ENCODE measurements at places on chromosomes 3 and 15.

- DNase-seq: no peak
Observed at GRCh38 chr15:89875741-89876140, 18.1 kb downstream of the AP3S2 start.

GRCh38 chr3:28745436-28745835 lies 396.8 kb upstream of the AZI2 start:
- DNase-seq: no peak

DNA sequence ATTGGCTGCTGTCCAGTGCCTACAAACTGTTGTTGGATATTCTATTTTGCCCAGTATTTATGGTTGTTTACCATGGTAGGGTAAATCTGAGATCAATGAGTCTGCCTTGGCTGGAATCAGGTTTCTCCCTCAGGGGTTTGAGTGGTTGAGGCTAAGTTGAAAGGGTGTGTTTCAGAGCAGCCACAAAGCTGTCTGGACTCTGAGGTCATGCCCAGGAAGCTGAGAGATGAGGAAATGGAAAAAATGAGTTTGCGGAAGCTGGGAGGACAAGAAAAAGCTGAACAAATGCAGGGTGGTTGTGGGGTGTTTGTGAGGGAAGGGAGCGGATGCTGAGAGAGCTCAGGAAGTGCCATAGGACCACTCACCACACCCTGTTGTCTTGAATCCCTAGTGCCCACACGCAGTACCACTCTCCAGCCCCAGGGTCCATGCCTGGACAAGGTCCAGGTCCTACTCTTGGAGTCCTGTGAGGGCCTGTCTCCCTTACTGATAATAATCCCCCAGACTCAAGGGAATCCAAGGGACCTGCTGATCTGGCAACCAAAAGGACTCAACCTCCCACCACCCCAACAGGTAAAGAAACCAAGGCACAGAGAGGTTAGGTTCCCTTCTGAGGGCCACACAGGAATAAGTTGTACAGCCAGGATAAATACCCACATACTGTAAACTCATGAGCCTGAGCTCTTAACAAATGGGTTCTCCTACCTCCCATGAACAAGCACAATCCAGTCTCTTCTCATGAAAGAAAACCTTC lies 81.6 kb downstream of the PPCDC start:
- DNase-seq: no peak

DNA sequence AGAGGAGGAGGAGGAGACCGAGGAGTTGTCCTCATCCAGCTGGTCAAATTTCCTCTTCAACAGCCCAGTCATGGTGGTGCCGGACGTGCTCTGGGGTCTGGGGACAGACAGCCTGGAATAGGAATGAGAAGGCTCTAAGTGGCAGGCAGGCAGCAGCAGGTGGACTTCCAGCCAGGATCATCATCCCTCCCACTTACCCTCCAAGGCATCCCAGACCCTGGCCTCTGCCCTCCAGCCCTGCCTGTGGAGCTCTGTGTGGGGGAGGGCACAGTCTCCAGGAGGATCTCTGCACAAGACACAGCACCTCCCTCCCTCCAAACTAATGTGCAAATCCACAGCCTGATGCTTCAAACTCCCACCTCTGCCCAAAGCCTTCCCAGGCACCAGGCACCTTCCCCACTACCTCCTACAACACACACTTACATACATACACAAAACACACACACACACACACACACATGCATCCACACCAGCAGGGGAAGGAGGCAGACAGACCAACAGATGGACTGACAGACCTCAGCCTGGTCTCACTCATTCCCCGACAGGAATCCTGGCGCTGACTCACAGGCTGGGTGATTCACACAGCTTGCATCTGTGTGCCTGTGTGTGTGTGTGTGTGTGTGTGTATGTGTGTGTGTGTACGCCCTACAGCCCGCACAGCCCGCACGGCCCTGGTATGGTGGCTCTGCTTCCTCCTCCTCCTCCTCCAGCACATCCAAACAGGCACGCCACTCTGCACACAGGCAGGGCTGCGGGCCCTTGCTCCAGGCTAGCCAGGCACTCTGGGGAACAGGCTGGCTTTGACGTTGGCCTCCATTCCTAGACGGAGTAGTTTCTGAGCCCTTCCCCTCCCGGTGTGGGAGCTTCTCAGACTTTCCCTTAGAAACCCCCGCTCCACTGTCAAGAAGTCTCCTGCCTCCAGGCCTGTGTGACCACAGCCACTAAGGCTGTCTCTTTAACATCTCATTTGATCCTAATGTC lies 6.5 kb downstream of the CSRNP1 start:
- DNase-seq: peak; percentile 42

DNA sequence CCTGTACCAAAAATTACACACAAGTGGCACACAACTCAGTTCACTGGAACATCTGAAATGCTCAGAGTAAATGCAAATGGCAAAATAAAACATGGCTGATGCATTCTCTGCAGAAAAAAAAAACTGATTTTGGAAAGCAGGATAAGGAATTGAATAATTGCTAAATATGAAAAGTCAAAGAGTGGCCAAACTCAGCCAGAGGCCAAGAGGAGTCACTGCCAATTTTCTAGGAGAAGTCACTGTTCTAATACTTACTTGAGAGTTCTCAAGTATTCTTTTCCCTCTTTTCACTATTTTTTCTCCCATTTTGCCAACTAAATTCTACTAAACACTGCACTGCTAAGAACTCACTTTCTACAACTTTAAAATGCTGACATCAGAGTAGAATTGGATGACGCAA lies 1018.6 kb downstream of the TUSC7 start:
- no peak for DNase-seq

DNA sequence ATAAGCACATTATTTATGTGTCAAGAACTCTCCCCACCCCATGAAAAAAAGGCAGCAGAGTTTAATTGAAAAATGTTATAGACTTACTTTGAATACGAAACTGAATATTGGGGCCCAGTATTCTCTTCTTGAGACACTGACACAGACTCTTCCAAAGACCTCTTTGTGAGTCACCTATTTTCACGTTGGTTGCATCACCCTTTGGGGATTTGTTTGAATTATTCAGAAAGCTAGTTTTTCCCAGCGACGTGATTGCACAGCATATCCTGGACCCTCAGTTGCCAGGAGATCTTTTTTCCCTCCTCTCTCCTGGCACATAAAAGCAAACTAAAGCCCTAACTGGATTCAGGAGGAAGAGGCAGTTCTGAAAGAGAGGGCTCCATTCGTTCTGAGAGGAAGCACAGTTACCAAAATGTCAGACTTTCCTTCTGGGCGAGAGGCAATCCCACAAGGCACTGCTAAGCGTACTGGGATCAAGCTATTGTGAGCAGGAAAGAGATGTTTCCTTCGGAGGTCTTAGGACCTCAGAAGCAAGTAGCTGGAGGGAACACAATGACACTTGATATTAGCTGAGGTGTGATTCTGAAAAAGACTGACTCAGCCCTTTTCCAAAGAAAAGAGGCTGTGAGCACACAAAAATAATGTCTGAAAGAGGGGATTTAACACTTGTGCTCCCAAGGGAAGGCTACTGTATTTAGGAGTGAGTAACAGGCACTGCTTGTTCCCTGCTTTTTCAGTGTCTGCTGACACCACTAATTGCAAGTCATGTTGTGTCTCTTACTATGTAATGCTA lies 65.8 kb upstream of the CADPS start:
- no peak for DNase-seq

DNA sequence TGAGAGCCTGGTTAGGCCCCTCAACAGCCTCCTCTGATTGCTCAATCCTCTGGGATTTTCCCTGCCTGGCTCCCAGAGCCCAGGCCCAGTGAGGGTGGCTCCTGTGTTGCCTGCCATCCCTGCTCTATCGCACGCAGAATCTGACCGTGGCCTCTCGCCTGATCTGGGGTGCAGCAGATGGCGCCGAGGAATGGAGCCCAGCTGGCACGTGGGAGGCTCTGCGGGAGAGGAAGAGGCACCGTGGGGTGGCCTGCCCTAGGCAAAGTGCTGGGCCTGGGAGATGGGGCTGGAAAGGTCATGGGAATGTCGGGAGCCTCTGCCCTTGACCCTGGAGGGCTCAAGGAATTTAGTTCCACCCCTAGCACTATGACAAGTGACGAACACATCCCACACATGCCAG lies 10.3 kb downstream of the SV2B start:
- no peak for DNase-seq

DNA sequence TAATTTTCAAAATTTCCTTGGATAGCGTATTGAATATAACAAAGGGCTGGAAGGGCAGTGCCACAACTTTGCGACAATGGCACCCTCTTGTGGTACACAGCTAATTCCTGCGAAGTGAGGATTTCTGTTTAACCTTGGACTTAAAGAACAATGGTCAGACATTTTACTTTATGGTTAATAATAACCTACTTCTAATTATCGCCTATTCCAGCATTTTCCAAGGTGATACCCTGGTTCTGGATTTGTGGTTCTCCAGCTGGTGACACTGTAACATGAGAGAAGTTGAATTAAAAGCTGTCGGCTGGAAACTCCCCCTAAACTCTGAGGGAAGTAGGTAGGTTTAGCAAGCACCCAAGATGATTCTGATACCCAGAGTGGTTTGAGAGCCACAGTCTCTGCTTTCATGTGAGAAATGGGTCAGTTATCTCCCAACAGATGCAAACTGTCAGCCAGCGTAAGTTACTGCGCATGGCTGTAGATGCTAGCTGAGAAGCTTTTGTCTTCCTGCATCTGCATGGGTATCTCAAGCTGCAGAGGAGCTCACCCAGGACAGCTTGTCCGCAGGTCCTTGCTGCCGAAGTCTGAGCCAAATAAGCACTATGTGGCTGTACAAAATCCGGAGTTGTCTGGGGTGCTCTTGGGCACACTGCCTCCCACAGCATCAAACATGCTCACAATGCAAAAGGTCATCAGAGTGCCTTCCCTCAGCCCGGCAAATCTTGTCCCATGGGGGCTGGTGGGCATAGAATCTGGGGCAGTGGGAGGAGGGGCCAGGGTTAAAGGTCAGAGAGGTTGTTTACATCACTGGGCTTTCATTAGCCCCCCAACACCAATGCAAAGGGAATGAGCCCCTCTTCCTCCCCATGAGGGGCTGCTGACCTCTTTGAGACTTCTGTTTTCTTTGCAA lies 6.6 kb upstream of the CHSY1 start:
- no peak for DNase-seq

GRCh38 chr15:70244978-70245542 lies 147.3 kb upstream of the TLE3 start:
- DNase-seq: no peak

- DNase-seq: no peak
Observed at GRCh38 chr3:149532489-149533180, 58.1 kb downstream of the TM4SF4 start.

- no peak for DNase-seq
Observed at GRCh38 chr15:63107895-63108546, 13.6 kb upstream of the LACTB start.
